ENCODE measurements at places on chromosomes 16 and 17.
A peak's percentile ranks its signal among the peaks of the same experiment; 100 is the strongest.

- H3K27me3 ChIP-seq, result no peaks in the 10 kb centered on the region
- H3K27ac ChIP-seq, result no peak overlapping the region
- H3K4me3 ChIP-seq, result no peak overlapping the region
Measured at GRCh38 chr17:50359998-50360461, 13.0 kb downstream of the MRPL27 start.

DNA sequence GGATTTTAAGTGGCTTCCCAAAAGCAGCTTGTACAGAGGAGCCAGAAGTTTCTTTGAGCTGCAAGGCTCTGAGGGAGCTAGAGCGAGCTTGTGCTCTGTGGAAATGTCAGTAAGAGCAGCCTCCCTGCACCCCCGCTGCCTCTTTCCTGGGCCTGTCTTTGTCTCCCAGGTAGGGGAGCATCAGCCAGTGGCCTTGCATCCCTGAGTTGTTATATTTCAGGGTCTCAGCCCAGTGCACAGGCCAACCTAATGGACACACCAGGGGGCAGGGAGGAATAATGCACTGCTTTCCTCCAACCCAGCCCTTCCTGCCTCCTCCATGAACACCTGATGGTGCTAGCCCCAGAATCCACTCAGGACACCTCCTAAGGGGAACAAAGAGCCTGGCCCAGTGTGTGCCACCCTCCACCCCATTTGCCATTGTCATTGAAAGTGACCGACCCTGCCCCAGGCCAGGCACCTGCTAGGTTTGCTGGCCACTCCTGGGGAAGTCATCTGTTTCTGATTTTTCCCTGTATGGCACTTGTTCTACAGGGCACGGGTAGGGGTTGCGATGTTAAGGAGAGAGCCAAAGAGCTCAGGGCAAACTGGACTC, 6.3 kb downstream of the TPPP3 start:
- H3K36me3 ChIP-seq, result no peaks in the 10 kb centered on the region
- DNase-seq, result no peak

DNA sequence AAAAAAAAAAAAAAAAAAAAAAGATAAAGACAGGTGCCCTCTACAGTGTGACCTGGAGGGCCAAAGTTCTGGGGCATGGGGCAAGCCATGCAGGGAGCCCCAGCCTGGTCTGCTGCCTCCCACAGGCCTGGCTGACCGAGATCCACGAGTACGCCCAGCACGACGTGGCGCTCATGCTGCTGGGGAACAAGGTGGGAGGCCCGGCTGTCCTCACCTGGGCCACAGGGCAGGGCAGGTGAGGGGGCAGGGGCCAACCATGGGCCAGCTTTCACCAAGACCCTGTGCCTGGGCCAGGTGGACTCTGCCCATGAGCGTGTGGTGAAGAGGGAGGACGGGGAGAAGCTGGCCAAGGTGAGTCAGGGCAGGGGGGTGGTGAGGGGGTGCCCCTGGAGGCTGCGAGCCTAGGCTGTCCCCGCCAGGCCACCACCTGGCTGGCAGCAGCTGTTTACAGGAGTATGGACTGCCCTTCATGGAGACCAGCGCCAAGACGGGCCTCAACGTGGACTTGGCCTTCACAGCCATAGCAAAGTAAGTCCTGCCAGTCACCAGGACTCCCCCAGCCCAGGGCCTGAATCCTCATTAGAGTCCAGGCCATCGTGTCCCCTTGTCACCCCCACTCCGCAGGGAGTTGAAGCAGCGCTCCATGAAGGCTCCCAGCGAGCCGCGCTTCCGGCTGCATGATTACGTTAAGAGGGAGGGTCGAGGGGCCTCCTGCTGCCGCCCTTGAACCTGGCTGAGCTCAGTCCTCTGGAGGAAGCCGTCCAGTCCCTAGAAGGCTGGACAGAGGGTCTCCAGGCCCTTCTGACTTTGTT, 2.7 kb upstream of the TRAF7 start:
- peak; percentile 23 for DNase-seq
- H3K27ac ChIP-seq, result 0 out of 2 replicates have a peak overlapping the region, but pooled peaks have one; percentile 28
- no peaks in the 10 kb centered on the region for H3K27me3 ChIP-seq
- H3K4me1 ChIP-seq, result peaks cover 31% of the 10 kb centered on the region
- H3K36me3 ChIP-seq, result peaks cover 8% of the 10 kb centered on the region

DNA sequence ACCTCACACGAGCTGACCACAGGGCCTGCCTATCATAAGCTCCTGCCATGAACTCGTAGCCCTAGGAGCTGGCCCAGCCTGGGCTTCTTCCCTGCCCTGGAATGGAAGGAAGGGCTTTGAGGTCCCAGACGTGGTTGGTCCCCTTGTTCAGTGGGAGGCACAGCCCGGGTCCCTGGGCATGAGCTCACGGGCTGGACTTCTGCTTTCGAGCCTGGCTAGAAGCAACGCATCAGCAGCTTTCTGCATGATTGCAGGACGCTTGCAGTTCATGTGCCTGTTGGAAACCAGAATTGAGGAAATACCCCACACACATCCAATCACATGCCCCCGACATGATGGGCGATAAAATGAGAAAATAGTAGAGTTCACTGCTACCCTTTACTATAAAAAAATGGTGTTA, 293.3 kb downstream of the MAF start:
- H3K4me1 ChIP-seq, result no peaks in the 10 kb centered on the region
- H3K36me3 ChIP-seq, result no peaks in the 10 kb centered on the region
- H3K27me3 ChIP-seq, result no peaks in the 10 kb centered on the region
- H3K4me3 ChIP-seq, result no peak overlapping the region

- no peak for DNase-seq
- H3K27me3 ChIP-seq, result no peaks in the 10 kb centered on the region
- H3K27ac ChIP-seq, result no peak overlapping the region
- no peaks in the 10 kb centered on the region for H3K36me3 ChIP-seq
Measured at GRCh38 chr16:12499032-12499745, 304.5 kb downstream of the CPPED1 start.

DNA sequence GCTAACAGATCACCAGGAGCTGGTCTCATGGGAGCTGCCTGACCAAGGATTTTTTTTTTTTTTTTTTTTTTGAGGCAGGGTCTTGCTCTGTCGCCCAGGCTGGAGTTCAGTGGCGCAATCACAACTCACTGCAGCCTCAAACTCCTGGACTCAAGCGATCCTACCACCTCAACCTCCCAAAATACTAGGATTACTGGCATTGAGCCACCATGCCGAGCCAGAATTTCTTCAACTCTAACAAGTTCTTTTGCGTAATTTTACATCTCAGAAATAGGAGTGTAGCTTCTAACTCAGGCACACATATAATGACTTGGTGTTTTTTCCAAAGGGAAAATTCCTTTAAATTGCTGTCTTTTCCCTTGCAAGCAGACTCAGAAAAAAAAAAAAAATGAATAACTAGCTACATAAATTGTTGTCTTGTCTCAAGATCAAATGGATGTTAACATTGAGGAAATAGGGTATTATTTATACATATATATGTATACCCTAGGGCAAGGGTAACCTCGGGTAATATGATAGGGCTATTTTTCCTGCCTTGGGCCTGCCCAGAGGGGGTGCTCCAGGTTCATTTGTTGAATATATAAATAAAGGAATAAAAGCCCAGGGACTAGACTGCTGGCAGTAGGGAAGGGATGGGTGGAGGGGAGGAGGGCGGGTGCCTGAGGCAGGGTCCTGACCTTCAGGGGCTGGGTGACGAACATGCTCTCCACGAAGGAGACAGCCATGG, 42.8 kb upstream of the GCSH start:
- H3K27me3 ChIP-seq, result no peaks in the 10 kb centered on the region
- no peaks in the 10 kb centered on the region for H3K4me1 ChIP-seq
- no peak overlapping the region for H3K4me3 ChIP-seq
- no peaks in the 10 kb centered on the region for H3K36me3 ChIP-seq
- DNase-seq, result no peak

DNA sequence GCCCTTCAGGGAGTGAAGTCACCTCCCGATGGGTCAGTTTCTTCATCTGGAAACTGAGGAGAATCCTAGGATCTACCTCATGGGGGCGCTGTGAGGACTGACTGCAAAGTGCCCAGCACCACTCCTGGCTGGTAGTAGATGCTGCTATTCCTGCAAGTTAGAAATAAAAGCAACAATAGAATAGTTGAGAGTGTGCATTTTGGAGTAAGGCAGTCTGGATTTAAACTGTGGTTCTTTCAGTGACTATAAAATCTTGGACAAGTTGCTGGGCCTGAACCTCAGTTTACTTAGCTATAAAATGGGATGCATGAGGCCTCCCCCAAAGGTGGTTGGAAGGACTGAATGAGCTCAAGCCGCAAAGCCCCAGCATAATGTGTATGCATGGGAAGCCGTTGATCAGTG, 70.6 kb downstream of the CYB5B start:
- H3K4me1 ChIP-seq, result no peaks in the 10 kb centered on the region
- H3K36me3 ChIP-seq, result no peaks in the 10 kb centered on the region
- DNase-seq, result peak; percentile 37
- no peak overlapping the region for H3K4me3 ChIP-seq
- H3K27me3 ChIP-seq, result no peaks in the 10 kb centered on the region

- peak; percentile 83 for DNase-seq
- no peak overlapping the region for H3K4me3 ChIP-seq
- H3K36me3 ChIP-seq, result peaks cover 6% of the 10 kb centered on the region
- H3K27ac ChIP-seq, result peak overlapping the region; percentile 69
- H3K27me3 ChIP-seq, result no peaks in the 10 kb centered on the region
- H3K4me1 ChIP-seq, result peaks cover 54% of the 10 kb centered on the region
Measured at GRCh38 chr16:70577256-70577698, 53.7 kb downstream of the SF3B3 start.

DNA sequence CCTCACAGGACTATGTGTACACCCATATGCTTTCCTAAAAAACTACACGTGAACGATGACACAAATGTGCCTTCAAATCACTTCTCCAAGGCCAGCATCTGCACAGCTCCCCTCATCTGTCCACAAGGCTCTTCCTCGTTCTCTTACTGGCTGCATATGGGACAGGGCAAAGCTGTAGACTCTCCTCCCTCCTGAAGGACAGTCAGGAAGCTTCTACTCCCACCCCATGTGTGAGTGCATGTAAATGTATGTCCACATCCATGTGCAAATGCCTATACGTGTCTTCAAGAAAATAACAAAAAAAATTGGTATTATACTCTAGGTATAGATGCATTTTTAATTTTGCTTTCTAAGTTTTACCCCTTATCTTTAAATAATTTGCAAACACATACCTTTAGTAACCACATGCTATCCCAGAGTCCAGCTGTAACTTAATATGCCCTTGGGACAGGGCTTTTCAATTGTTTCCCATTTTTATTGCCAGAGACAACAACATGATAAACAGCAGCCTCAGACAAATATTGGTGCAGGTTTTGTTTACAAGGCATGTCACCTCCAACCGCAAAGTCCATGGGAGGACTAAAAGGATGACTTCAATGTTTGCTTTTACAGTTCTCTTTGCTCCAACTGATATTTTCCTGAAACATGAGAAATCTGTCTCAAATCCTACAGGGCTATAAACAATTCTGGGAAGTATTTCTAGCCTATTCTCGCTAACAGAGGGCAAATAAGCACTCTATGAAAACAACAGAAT, 31.6 kb upstream of the FAAP100 start:
- H3K36me3 ChIP-seq, result peaks cover 53% of the 10 kb centered on the region
- no peak overlapping the region for H3K4me3 ChIP-seq
- H3K27ac ChIP-seq, result no peak overlapping the region
- peaks cover 31% of the 10 kb centered on the region for H3K4me1 ChIP-seq

GRCh38 chr17:40901981-40902474, 17.0 kb upstream of the KRT20 start:
- no peaks in the 10 kb centered on the region for H3K36me3 ChIP-seq
- peak overlapping the region; percentile 80 for H3K27ac ChIP-seq
- H3K27me3 ChIP-seq, result no peaks in the 10 kb centered on the region
- H3K4me1 ChIP-seq, result peaks cover 23% of the 10 kb centered on the region
- H3K4me3 ChIP-seq, result no peak overlapping the region
- peak; percentile 61 for DNase-seq

- no peak overlapping the region for H3K27ac ChIP-seq
- H3K36me3 ChIP-seq, result no peaks in the 10 kb centered on the region
- H3K4me3 ChIP-seq, result no peak overlapping the region
- no peaks in the 10 kb centered on the region for H3K27me3 ChIP-seq
- H3K4me1 ChIP-seq, result no peaks in the 10 kb centered on the region
Measured at GRCh38 chr16:5605404-5605803, 507.8 kb upstream of the EEF2KMT start.

DNA sequence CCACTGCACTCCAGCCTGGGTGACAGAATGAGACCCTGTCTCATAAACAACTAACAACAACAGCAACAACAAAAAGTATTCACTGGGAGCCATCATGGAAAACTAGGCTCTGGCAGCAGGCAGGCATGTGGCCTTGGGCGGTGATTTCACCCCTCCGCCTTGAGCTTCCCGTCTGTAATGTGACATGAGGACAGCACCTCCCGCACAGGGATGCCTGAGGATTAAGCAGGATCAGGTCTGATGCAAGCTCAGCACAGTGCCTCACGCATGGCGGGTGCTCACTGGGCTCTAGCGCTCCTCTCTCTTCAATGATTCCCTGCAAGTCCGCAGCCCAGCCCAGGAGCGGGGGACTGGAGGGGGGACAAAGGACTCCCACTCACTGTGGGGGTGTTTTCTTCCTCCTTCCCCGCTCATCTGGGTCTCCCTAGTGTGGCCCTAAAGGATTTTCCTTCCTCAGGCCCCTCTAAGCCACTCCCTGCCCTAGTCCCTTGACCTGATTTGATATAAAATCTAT, 2.8 kb downstream of the PLCD3 start:
- H3K27ac ChIP-seq, result no peak overlapping the region
- DNase-seq, result peak; percentile 53
- peaks cover 28% of the 10 kb centered on the region for H3K4me1 ChIP-seq
- H3K27me3 ChIP-seq, result no peaks in the 10 kb centered on the region
- H3K4me3 ChIP-seq, result no peak overlapping the region

DNA sequence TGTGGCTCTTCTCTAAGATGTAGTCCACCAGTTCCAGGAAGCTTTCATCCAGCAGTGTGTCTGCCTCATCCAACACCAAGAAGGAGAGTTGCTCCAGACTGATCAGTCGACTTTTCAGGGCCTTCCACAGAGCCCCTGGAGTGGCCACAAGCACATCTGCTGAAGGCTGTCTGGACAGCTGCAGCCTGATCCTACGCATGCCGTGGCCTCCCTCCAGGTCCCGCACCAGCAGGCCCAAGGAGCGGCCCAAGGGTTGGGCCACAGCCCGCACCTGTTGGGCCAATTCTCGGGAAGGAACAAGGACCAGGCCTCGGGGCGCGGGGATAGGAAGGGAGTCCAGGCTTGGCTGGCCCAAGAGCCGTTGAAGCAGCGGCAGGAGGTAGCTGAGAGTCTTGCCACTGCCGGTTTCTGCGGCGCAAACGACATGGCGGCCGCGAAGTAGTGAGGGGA, 729 bp downstream of the DDX28 start:
- peaks cover 16% of the 10 kb centered on the region for H3K4me1 ChIP-seq
- H3K4me3 ChIP-seq, result peak overlapping the region; percentile 91
- H3K36me3 ChIP-seq, result no peaks in the 10 kb centered on the region
- H3K27me3 ChIP-seq, result no peaks in the 10 kb centered on the region
- peak; percentile 45 for DNase-seq
- peak overlapping the region; percentile 78 for H3K27ac ChIP-seq

DNA sequence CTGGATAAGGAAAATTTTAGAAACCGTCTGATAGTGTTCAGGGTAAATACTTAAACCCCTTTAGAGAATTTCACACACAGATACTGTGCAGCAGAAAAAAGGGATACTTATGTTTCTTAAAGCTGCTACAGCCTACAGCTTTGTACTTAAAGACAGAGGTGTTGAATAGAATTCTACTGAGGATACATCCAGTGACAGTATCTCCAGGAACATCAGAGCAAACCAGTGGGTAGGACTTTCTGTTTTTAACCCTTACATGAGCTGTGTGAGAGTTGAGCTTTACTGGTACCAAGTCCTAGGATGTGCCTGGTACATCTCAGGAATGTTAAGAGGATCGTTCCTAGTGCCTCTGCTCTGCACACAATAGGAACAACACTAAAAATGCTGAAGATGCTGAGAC, 191.5 kb downstream of the FTO start:
- DNase-seq, result no peak
- H3K4me3 ChIP-seq, result no peak overlapping the region
- H3K4me1 ChIP-seq, result peaks cover 51% of the 10 kb centered on the region

GRCh38 chr16:72938795-72939164, 109.1 kb downstream of the ZFHX3 start:
- no peaks in the 10 kb centered on the region for H3K27me3 ChIP-seq
- H3K27ac ChIP-seq, result peak overlapping the region; percentile 86
- H3K4me3 ChIP-seq, result peak overlapping the region; percentile 61
- peaks cover 22% of the 10 kb centered on the region for H3K4me1 ChIP-seq
- no peaks in the 10 kb centered on the region for H3K36me3 ChIP-seq
